Stimulated activated CD4-positive, alpha-beta T cell treated with anti-CD3 and anti-CD28 coated beads, TNF-alpha, amount 100 ng/mL, for 1 hour (primary cell): ENCODE measurements at places on chromosomes 1 and 21.
A peak's percentile ranks its signal among the peaks of the same experiment; 100 is the strongest.

DNA sequence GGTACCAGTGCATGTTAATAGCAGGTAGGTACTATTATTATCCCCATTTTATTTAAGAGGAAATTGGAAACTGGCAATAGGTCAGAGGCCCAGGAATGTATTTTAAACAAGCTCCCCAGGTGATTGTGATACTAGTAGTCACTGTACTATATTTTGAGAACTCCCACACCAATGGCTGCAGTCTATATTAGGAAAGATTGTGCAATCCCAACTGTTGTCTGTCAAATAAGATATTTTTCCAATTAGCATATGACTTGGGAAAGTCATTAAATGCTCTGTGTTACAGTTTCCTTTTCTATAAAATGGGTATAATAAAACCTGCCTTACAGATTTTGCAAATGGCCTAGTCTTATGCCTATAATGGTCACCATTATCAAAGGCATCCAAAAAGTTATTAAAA, 94.2 kb upstream of the DMRTA2 start:
- no peak for DNase-seq

GRCh38 chr1:25889470-25889869, 14.0 kb upstream of the PAQR7 start:
- DNase-seq, result no peak

DNA sequence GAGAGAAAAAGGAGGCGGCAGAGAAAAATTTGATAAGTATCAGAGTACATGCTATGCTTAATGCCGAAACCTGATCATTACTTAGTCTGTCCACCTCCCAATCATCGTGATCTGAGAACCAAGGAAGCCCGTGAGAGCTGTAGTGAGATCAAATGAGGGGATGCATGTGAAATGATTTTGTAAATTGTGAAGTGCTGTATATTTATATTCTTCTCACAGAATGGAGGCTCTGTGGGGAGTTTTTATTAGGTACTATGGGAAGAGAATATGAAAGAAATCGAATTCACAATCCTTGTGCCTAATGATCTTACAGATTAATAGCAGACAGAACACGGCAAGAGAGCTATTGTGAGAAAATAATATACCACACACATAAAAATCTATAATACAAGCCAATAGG, 115.5 kb downstream of the LYPLAL1 start:
- DNase-seq, result no peak

- no peak for DNase-seq
Measured at GRCh38 chr1:229022595-229023333, 248.1 kb upstream of the RAB4A start.

DNA sequence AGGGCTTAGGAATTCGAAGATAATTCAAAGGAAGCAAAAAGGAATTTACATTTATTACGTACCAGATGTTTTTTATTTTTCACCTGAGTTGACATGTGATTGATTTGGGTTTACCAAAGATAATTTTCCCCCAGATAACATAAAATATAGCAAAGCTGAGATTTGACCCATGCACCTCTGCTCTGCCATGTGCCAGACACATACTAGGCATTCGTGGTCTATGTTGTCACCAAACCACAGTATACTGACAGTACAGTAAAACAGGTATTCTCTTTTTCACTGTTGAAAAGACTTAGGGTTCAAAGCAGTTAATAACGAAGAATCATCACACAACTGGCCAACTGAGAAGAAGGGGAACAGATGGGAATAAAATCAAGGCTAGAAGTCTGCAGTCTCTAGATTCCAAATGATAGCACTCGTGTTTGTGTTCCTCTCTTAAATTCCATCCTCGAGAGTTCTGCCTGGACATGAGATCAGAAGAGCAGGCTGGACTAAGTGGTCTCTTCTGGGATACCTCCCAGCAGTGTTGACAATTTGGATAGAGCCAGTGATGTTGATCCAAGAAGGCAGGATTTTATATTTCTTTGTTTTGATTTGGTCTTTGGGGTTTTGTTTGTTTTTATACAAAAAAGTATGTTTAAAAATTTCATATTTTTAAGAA, 85.3 kb upstream of the RAVER2 start:
- no peak for DNase-seq

GRCh38 chr1:238409191-238409850, 518.6 kb upstream of the ZP4 start:
- DNase-seq, result no peak

- no peak for DNase-seq
Measured at GRCh38 chr1:91727763-91728162, 158.2 kb downstream of the TGFBR3 start.

DNA sequence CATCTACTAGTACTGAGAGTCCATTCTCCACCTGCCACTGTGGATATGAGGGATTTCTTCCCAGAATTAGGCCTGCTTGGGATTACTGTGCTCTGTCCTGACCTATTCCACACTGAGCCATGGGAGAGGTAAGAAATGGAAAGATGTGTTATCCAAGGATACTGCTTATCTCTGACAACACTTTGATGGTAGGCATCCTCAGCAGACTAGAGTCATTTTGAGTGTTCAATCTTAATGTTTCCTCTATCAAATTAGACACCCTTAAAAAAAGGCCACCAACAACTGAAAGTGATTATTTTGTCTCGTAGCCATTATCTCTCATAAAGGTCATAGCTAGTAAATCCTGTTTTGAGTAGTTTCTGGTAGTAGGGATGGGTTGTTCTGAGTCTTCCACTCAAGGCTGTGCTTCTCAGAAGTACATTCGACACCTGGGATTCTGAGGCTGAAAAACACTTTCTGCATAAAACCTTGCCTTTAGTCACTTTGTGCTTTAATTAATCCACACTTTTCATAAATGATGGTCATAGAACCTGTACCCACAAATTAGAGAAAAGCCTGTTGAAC, 8.8 kb downstream of the ATPAF1 start:
- DNase-seq, result no peak

GRCh38 chr1:175332515-175332914, 139.9 kb upstream of the KIAA0040 start:
- DNase-seq, result no peak

DNA sequence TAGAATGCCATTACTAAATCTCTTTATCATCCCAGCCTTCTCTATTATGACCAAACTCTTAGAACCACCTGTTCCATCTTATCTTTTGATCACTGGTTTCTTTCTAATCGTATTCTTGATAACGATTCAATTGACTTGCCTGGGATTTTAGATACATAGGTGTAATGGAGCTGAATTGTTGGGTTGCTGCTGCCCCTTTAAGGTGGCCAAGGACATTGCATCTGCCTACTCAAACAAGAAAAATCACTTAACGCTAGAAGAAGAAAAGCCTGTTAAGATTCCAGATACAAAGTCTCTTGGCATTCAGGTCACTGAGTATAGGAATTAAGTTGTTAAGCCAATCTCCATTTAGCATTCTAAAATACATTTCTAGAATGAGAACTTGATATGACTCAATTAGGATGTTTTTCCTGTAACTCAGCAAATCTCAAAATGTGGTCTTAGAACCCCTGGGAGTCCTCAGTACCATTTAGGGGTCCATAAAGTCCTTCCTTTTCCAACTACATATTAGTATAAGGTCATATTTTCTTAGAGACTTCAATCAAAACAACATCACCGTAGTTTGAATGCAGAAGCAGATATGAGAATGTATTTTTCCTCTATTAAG, 12.4 kb downstream of the NEXN start:
- DNase-seq, result no peak

- DNase-seq, result peak; percentile 45
Measured at GRCh38 chr1:53413175-53414001, 45.8 kb upstream of the DMRTB1 start.

GRCh38 chr1:228163776-228164519, 1.7 kb upstream of the IBA57 start:
- no peak for DNase-seq

- no peak for DNase-seq
Measured at GRCh38 chr1:145846201-145846612, 777 bp downstream of the NUDT17 start.

DNA sequence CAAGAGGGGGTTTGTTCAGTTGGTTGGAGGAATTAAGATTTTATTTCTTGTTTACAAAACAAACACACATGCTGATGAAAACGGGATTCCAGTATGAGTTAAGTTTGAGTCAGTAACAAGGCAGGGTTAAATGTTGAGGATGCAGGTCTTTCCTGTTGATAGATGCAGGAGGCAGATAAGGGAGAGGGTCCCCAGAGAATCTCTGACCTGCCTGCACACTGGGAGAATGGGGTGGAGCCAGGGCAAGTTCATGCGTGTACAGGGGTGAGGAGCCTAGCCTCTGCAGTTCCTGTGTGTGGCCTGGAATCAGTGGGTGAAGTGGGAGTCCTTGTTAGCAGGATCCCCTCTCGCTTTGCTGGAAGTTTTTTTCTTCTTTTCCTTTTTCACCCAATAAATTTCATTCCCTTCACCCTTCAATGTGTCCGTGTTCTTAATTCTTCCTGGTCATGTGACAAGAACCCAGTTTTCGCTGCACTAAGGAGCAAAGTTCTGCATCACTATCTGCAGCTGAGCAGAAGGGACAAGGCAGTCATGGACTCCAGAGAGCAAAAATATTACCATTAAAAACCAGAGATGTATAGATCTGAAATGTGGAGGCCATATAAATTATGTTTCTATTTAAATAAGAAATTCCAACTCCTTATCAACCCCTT, 69.9 kb upstream of the MARK1 start:
- DNase-seq, result no peak

DNA sequence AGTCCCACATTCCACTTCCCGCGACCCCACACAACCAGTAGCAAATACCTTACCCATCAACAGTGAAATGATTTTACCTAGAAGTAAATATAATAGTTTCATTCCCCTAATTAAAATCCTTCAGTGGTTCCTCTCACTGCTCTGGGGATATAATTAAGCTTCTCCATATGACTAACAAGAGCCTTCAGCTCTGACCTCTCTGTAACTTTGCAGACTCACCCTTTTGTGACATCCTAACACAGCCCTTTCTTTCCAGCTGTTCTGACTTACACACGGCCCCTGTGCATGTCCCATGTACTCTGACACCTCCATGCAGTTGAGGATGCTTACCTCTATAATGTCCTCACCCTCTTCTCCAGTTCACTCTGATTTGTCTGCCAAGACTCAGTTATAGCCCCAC, 137.3 kb upstream of the SPAG17 start:
- no peak for DNase-seq

DNA sequence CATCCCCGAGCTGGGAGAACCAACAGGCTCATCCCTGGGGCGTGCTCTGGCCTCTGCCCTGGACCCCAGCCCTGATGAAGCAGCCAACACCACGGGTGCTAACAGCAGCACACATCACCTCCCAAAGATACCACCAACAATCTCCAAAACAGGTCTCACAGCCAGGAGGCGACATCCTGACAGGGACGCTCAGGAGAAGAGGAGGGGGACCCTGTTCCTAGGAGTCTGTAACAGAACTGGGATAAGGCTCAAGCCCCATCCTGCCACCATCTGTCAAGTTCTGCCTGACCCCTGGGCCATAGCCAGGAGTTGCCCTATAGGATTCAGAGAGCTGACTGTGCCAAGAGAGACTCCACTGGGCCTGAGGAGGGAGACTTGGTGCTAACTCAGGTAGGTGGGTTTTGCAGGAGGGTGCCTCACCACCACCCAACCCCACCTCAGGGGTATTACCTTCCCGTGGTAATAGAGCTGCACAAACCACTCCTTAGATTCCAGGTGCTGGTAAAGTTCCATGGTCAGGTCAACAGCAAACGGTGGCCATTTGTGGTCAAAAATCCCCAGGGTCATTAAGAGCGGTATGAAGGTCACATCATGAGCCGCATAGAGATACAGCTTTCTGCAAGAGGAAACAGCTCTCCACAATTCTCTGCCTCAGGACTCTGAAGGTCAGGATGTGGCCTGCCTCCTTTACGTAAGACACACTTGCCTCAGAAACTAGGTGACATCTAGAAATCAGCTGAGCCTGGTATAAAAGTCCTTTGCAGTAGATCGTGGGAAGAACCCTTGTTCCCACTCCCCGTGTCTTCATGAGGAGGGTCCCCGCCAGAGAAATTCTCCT, 22.3 kb downstream of the ACP6 start:
- no peak for DNase-seq

- DNase-seq, result peak; percentile 26
Measured at GRCh38 chr1:152869808-152870419, 8.2 kb upstream of the SMCP start.

DNA sequence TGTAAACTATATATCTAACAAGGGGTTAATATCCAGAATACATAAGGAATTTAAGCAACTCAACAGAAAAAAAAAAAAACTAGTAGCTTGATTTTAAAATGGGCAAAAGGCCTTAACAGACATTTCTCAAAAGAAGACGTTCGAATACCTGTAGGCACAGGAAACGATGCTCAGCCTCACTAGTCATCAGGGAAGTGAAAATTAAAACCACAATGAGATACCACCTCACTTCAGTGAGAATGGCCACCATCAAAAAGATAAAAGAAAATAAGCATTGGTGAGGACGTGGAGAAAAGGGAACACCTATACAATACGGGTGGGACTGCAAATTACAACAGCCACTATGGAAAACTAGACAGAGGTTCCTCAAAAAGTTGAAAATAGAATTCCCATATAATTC, 37.3 kb downstream of the NPHP4 start:
- no peak for DNase-seq
